SK-MEL-5 (cell line): ENCODE measurements at places on chromosomes 2 and 18.

GRCh38 chr2:156465573-156465972 is 29.4 kb downstream of the GPD2 start:
- DNase-seq = no peak

DNA sequence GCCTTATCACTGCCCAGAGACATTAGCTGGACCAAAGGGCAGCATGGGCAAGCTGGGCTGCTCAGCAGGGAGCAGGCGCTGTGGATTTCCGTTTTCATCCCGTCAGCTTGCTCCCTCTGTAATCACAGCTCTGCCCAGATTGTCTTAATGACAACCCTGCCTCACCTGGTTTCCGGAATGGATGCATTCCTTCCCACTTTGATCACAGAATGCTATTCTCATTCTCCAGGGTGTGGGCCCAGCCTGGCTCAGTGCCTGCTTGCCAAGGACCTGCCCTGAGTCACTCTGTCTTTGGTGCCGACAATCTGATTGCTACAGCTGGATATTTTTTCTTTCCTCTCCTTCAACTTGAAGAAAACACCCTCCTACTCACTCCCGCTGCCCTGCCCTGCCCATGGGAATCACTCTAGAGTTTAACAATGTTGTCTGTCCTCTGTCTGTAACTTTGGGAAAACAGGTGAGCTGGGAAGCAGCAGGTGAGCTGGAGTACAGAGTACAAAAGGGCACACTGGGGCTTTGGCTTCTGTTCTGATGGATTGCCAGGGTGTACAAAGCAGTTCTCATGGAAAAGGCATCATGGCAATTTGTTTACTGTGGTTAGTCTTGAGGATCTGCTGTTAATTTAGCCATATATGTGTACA is 27.2 kb upstream of the FAM136A start:
- no peak for DNase-seq

- DNase-seq = no peak
These were observed 3.8 kb upstream of the NFE2L2 start for GRCh38 chr2:177268187-177268871.

- DNase-seq = no peak
These were observed 135.0 kb upstream of the ARL4C start for GRCh38 chr2:234631646-234632514.

DNA sequence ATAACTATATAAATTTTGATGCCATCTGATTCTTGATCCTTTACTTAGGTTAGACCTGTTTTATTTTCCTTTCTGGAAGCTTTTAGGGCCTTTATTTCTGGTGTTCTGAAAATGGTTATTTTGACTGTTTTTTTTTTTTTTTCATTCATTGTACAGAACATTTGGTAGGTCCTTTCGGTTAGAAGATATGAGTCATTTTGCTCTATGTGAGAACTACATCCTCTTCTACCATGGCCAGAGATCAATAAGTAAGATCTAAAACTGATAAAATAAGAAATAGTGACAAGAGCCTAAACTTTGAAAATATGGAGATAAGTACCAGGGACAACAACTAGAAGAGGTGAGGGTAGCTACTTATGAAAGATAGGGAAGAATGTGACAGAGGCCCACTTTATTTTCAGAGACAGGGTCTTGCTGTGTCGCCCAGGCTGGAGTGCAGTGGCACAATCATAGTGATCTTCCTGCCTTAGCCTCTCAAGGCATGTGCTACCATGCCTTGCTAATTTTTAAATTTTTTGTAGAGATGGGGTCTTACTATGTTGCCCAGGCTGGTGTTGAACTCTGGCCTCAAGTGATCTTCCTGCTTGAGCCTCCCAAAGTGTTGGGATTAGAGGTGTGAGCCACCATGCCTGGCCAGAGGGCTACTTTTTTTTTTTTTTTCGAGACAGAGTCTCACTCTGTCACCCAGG is 66.5 kb downstream of the EIF2AK3 start:
- no peak for DNase-seq

DNA sequence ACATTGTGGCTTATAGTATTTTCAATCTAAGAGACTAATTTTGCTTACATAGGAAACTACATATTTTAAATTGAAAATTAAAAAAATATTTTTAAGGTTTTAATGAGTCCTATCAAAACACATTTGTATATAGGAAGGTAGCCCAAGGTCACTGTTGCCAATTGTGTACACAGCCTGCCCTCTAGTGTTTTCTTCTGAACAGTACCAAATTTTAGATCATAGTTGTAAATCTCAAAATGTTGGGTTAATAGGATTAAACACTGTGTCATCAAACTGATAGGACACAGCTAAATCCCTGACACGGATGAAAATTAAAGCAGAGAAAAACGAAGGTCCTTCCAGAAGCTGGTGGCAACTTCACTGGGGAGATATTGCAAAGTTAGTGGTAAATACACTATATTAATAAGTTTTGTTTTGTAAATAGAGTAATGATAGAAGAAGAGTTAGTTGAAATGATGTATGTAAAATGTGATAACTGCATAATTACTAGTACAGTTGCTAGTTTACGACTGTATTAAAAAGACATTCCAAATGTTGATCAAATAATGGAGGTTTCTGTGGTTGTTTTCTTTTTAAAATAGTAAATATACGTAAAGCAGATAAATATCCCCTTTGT is 19.7 kb downstream of the CLUL1 start:
- peak; percentile 62 for DNase-seq

DNA sequence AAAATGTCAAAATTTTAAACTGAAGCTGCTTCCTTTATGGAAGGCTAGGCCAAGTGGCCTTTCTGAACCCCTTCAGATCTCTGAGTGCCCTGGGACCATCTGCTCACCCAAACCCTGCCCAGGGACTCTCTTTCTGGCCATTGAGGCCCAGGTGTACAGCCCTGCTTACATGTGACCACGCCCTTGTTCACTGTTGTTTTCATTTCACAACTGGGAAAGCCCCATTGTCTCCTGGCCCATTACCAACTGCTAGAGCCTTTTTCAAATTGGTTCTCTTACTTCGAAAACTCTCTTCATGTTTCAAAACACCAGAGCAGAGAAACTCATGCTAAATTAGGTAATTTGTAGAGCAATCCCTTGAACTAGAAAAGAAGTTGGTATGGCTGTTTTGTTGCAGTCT is 219.5 kb upstream of the TANK start:
- DNase-seq = no peak

GRCh38 chr2:108910011-108910431 is 79.0 kb downstream of the EDAR start:
- DNase-seq = no peak

GRCh38 chr2:206805887-206806607 is 40.6 kb downstream of the FASTKD2 start:
- DNase-seq = no peak

- DNase-seq = no peak
These were observed at the start of gene CERKL for GRCh38 chr2:181656450-181657291. Gene CERKL (minus strand): TSS chr2:181657105. CDS start chr2:181657006, 99 bp downstream.

- no peak for DNase-seq
These were observed 99.4 kb downstream of the CBLN2 start for GRCh38 chr18:72444798-72445155.

- DNase-seq = peak; percentile 93
These were observed 17.6 kb downstream of the PRKCE start for GRCh38 chr2:45669032-45669486.
